ENCODE measurements at places on chromosomes 13 and 19.
A peak's percentile ranks its signal among the peaks of the same experiment; 100 is the strongest.

DNA sequence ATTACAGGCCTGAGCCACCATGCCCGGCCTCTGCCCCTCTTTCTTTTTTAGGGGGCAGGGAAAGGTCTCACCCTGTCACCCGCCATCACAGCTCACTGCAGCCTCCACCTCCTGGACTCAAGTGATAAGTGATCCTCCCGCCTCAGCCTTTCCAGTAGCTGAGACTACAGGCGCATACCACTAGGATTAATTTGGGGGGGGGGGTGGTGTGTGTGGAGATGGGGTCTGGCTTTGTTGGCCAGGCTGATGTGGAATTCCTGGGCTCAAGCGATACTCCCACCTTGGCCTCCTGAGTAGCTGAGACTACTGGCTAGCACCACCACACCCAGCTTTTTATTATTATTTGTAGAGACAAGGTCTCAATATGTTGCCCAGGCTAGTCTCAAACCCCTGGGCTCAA is 4.2 kb downstream of the APOE start:
- DNase-seq = no peak

- no peak for DNase-seq
These were observed 240.3 kb downstream of the SPRY2 start for GRCh38 chr13:80100636-80101035.

- peak; percentile 71 for DNase-seq
These were observed 533 bp downstream of the ZNF544 start for GRCh38 chr19:58229255-58229639.

DNA sequence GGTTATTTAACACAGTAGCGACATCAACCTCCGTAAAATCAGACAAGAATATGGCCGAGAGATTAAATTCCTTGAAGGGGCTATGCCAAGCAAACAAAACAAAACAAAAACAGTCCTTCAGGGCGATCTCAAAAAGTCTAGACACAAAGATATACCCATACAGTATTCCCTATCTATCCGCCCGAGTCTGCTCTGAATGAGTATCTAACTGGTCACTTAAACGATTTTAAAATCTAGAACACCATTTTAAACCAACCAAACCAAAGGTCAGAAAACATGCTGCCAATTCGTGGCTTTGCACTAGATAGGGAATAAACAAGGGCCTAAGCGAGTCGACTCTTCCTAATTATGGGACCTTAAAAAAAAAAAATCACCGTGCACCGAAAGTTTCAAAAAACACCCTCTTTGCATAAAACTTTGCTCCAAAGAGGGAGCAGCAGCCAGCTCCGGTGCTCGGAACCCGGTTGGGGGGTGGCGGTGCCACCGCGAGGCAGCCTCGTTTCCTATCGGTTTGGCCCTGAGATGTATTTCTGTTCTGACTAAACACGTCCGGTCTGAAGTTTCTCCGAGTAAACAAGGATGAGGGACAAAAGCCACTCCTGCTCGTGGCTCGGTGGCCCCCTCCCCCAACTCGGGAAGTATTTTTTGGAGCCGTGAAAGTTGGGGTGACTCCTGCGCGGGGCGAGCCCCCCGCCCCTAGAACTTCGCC is 1.8 kb downstream of the HMGB1 start:
- no peak for DNase-seq

- DNase-seq = no peak
These were observed 151.8 kb upstream of the TMTC4 start for GRCh38 chr13:100826441-100826840.

DNA sequence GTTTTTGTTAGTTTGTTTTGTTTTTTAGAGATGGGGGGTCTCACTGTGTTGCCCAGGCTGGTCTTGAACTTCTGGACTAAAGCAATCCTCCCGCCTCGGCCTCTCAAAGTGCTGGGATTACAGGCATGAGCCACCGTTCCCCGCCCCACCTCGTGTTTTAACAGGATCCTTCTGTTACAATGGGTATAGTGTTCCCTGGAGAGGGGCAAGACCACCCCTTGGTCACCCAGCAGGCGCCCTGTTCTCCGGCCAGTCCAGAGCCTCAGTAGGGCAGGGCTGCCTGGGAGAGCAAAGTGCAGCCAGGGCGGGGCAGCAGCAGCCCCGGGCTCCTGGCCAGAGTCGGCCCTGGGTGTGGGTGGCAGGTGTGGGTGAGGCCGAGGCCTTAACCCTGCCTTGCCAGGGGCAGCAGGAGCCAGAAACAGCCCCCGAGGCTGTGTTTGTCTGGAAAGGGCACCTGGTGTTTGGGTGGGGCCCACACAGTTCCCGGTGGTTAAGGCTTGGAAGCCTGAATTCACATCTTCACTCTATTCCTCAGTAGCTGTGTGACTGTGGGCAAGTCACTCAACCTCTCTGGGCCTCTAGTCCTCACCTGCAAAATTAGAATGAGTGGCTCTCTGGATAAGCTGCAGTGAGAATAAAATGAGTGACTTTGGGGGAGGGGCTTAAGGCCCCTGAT is 7.2 kb downstream of the VASP start:
- no peak for DNase-seq

DNA sequence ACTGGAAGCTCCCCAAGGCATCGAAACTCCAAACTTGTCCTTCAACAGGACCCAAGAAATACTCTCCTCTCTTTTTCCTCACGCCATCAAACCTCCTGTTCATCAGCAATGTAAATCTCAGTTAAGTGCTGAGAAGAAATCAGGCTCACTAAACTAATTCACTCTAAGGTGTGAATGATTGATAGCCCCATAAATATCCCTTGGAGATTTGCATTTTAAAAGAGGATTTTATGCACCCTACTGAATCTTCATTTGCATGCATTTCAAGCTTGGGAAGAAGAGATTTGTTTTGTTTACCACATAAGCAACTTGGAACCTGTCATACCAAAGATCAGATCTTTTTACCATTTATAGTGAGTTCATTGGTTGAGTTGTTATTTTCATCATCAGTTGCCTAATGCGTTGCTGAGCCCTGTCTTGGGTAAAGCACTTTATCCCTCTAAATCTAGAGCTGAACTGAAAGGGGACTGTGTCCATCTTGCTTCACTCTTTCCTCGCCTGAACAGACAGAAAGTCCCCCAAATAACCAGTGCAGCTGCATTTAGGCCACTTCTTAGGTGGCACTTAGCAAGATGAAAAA is 40.2 kb upstream of the GSX1 start:
- no peak for DNase-seq

GRCh38 chr19:29623726-29624488 is 17.8 kb downstream of the POP4 start:
- no peak for DNase-seq

GRCh38 chr19:51097166-51097738 is 11.0 kb downstream of the CTU1 start:
- DNase-seq = peak; percentile 83
